ENCODE measurements at places on chromosomes 5 and 9.

GRCh38 chr5:86917117-86917579, 299.4 kb downstream of the COX7C start:
- peak; percentile 27 for DNase-seq

GRCh38 chr9:37908283-37908682, 4.4 kb upstream of the SLC25A51 start:
- no peak for DNase-seq

- DNase-seq: no peak
These were observed 63.9 kb downstream of the SAXO1 start for GRCh38 chr9:18969128-18969527.

DNA sequence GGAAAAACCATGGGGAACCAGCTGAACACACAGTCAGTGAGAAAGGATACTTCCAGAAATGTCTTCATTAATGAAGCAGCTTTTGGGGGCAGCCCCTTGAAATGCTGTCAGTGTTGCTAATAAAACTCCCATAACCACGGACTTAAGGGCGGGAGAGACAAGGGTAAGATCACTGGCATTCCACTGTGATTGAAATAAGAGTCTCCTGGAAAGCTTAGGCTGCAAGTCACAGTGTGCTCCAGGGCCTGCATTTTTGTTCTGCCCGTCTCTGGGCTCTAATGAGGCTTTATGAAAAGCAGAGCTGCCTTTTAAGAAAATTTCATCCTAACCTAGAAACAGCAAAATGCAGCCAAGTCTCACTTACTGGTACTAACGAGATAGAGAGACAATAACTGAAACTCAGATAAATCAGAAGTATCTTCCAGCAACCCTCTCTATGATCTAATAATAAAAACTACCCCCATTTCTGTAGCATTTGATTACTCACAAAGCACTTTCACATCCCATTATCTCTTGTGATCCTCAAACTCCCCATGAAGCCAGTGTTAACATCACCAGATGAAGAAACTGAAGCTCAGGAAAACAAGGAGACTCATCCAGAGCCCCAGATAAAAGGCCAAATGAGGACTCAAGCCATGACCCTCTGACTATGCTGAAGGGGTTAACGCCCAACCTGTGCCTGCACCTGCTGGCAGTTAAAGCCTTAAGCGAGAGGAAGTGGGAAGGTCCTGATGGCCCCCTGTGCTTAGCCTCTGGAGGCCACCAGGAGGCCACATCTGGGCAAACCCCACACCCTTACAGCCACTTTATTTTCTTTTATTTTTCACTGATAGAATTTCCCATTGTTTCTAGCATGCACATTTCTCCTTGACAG, 37.5 kb downstream of the SPOCK1 start:
- no peak for DNase-seq

DNA sequence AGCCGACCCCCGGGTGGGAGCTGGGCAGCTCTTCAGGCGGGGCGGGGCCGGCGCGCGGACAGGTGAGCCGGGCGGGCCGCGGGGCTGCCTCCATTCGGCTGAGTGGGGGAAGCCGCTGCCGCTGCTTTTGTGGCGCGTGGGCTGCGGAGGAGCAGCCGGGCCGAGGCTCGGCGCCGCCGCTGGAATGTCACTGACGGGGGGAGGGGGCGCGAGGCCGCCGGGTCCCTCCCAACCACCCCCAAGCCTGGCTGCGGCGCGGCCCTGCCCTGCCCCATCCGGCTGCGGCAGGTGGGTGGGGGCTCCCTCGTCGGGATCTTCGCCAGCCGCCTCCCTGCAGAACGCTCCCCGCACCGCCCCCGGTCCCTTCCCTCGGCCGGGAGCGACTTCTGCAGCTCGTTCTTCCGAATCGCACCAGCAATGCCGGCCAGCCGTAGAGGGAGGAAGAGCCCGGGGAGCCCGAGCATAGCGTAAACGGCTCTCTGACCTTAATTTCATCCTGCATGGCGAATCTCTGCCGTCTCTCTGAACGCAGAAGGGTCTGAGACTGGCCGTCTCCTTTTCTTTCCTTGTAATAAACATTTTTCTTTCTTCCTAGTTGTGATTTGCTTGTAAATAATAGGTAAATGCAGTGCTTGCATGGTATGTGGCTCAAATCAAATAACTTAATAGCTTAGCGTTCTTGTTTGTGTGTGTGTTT, 505 bp downstream of the SPTAN1 start:
- DNase-seq: peak; percentile 23

- DNase-seq: no peak
These were observed 91.1 kb downstream of the CEMIP2 start for GRCh38 chr9:71677209-71677608.

GRCh38 chr9:90926936-90927335, 125.3 kb downstream of the SYK start:
- DNase-seq: no peak

- no peak for DNase-seq
These were observed 7.3 kb downstream of the GDA start for GRCh38 chr9:72156586-72156985.

DNA sequence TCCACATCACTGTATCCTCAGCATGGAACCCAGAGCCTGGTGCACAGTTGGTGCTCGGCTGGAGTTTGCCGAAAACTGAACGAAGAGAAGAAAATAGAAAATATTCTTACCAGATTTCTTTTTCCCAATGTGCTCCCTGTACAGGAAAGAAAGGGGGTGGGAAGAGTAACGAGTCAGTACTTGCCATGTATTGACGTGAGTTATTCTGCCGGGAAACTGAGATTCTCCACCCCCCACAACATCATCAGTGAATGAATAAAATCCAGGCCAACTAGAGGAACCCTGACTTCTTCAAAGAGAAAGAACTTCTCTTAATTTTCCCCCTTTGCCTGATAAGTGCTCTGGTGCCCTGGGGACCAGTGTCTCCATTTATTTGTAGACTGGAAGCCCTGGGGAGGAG, 80.6 kb downstream of the SH3PXD2B start:
- no peak for DNase-seq

GRCh38 chr5:103389357-103389756, 130.8 kb downstream of the MACIR start:
- DNase-seq: no peak

DNA sequence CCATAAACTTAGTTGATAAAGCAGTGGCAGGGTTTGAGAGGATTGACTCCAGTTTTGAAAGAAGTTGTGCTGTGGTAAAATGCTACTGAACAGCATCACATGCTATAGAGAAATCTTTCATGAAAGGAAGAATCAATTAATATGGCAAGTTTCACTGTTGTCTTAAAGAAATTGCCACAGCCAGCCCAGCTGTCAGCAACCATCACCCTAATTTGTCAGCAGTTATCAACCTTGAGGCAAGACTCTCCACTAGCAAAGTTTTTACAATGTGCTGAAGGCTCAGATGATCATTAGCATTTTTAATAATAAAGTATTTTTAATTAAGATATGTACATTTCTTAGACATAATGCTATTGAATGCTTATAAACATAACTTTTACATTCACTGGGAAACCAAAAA, 101.0 kb upstream of the SH3GL2 start:
- no peak for DNase-seq

DNA sequence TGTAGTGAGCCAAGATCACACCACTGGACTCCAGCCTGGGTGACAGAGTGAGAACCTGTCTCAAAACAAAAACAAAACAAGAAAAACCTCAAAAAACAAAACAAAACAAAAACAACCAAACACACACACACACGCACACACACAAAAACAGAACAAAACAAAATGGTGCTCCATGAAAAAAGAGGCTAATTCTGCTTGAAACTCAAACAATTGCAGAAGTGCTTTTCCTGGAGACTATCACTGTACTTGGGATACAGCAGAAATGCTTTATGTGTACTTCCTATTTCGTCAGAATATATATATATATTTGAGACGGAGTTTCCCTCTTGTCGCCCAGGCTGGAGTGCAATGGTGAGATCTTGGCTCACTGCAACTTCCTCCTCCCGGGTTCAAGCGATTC, 49.9 kb upstream of the HSPA9 start:
- peak; percentile 41 for DNase-seq

- no peak for DNase-seq
These were observed 95.8 kb upstream of the PANK3 start for GRCh38 chr5:168674893-168675482.

GRCh38 chr9:36798350-36799065, 225.8 kb downstream of the MELK start:
- DNase-seq: no peak

GRCh38 chr9:135139366-135139959, 52.0 kb downstream of the OLFM1 start:
- no peak for DNase-seq

GRCh38 chr5:56264417-56265025, 31.4 kb upstream of the ANKRD55 start:
- DNase-seq: peak; percentile 75

DNA sequence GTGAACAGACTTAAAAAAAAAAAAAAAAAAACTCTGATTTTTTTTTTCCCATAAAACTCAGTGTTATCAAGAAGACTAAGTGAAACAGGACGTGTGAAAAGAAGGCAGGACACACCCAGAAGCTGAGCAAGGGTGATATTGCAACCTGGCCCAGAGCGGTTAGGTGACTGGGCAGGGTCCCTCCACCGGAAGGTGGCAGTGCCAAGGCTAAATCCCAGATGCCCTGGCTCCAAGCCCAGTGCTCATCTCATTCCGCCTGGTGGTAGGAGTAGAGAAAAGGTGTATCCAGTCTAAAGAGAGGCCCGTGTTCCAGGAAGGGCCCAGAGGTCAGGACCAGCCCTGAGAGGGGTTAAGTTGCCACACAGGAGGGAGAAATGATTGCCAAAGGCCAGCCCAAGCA, 51.5 kb upstream of the SAP30L start:
- no peak for DNase-seq

DNA sequence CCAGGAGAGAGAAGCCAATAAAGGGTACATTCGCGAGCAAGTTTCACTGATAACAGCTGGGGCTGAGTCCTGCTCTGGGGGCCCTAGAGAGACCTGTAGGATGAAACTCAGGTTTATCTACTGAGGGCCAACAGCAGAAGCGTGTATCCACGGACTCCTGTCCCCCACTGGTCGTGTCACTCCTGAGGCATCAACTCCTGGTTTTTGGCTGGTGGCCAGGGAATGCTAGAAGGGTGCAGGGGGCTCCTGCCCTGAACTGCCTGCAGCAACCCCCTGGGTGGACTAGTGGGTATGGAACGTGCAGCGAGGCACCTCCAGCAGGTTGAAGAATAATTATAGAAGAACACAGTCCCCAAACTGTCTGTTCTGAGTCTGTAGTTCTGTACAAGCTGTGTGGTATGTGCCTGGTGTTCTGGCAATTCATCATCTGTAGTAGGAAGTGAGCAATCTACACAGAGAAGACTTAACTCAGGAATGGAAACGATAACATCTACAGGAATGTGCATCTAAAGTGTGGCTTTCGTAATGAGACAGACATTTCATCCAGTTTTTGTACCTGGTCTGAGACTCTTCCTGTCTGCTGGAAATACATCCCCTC, 64.5 kb upstream of the GNA14 start:
- peak; percentile 29 for DNase-seq

DNA sequence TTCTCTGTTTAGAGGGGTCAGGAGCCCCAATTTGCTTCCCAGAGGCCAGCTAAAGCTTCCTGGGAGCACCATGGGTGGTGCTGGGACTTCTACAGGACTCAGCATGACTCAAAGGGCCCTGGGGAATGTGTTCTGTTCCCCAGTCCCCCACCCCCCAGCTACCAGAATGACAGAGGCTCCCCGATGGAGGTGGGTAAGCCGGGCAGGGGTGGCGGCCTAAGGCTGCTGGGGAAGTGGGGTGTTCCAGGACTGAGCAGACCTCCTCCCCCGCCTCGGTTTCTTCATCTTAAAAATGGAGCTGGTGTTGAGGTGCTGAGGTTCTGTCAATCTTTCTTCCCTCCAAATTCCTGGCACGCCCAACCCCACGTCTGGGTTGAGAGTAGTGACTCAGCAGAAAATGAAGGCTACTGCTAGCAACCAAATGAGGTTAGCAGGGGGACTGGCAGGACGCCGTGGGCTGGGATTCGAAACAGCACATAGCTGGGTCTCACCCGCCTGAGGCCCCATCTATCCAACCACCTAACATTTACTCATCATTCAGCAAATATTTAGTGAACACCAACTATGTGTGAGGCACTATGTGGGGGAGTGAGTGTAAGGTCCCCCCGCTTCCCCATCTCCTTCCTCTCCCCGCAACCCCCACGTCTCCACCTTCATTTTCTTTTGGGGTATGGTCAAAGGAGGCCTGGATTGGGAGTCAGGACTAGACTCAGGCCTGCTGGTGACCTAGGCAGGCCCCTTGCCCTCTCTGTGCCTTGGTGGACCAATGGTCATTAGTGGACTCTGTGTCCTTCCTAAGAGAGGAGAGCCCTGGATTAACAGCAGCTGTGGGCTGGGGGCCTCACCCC, 50.2 kb downstream of the C9orf50 start:
- no peak for DNase-seq

GRCh38 chr9:6955251-6955921, 197.6 kb downstream of the KDM4C start:
- DNase-seq: no peak

GRCh38 chr5:62341783-62342475, 35.9 kb downstream of the KIF2A start:
- DNase-seq: no peak

DNA sequence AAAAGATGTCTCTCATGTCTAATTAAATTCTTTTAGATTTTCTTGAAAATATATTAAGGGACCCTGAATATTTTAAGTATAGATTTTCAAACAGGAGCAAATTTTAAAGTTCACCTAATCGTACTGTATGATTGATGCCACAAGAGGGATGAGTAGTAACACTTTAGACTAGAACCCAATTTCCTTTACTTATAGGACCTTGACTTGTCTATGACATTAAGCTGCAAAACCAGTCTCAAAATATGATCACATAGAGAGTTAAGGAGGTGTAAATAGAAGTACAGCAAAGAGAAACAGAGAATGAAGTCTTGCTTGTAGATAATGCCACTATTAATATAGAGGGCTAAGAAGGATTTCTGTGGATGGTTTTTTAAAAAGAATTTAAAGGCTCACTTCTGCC, 312.9 kb upstream of the PRR16 start:
- DNase-seq: no peak

DNA sequence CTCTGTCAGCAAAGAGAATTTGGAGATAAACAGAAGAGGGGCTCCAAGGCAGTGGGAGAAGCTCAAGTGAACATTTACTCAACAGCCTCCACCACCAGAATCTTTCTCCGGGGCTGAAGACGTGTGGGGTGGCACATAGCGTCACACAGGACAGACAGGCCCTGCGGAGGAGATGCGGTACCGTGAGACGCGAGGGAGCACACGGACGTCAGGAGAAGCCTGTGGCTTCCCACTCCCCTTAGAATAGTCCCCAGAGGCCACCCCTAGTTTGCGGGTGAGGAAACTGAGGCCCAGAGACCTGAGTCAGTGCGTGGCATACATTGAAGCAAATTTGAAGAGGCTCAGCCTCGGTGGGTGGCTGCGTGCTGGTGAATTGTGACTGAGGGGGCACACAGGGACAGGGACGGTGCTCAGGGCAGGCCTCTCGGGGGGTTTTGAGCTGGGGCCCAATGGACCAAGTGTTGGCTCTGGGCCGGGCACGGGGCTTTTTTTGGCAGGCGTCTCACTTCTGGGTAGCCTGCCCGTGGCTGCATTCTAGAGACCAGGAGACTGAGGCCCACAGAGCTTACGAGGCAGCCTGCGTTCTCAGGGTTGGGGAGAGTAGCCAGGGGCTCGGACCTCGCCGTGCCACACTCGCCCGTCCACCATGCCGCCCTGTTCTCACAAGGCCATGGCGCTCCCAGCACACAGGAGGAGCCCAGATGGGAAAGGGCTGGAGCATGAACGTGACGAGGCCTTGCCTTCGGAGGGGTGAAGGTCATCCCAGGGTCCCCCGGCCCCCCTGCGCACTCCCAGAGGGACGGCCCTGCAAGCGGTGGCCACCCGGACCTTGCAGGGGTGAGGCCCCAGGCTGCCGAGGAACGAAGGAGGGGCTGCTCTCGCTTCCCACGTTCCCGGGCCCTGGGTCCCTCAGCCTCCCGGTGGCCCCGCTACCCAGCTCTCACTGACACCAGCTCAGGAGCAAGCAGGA, 220.6 kb downstream of the C9orf50 start:
- no peak for DNase-seq

- no peak for DNase-seq
These were observed 72.5 kb downstream of the EPB41L4A start for GRCh38 chr5:112346411-112347044.

All from Kasumi-1 (cell line).